Activated CD4-positive, alpha-beta T cell treated with anti-CD3 and anti-CD28 coated beads, Interleukin-2, amount 50 U/mL, for 4 hours (primary cell): ENCODE measurements at places on chromosomes 5 and 9.

DNA sequence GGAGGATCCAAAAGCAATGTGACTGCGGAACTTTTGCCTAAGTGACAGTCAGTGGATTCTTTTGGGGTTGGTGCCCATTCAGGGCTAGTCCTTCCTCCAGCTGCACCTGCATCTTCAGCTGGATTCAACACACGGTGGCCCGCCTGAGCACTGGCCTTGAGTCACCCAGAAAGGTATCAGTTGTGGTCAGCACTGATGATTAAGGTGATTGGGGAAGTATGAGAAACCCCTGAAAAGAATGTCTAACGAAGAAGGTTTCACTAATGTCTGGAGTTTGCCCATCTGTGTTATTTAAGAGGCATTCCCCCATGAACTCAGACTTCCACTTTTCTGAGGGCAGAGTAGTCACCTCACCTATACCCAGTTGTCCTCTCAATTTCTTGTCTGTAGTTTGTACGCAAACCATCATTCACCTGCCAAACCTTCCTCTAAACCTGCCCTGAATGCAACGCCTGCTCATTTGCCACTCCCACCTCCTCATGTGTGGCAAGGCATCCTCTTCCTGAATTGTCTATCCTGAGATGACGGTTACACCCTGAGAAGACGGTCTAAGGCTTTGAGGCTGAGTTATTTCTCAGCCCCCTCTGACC lies 27.2 kb downstream of the CSF2 start:
- no peak for DNase-seq

GRCh38 chr5:172145870-172146747 lies 41.9 kb downstream of the STK10 start:
- no peak for DNase-seq

DNA sequence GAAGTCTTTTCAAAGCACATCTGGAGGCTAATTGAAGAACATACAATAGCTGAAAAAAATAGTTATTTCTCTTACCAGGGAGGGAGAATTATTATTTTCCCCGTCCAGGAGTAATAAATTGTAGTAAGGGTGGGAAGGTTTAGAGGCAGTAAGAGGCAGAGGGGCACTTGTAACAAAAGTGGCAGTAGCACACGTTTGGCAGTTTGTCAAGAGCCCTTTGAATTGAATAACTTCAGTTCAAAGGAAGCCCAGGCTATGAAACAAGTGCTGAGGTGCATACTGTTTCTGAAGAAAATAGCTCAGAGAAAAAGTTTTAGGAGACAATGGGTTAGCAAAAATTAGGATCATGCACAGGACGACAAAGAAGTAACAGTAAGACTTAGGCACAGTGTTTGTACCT lies 451.3 kb downstream of the LRRC70 start:
- DNase-seq = no peak

- no peak for DNase-seq
Measured at GRCh38 chr5:91436241-91436640, 53.1 kb upstream of the ARRDC3 start.

GRCh38 chr5:31556461-31556860 lies 24.4 kb downstream of the C5orf22 start:
- DNase-seq = no peak

- no peak for DNase-seq
Measured at GRCh38 chr9:138059196-138059595, 181.6 kb downstream of the CACNA1B start.

DNA sequence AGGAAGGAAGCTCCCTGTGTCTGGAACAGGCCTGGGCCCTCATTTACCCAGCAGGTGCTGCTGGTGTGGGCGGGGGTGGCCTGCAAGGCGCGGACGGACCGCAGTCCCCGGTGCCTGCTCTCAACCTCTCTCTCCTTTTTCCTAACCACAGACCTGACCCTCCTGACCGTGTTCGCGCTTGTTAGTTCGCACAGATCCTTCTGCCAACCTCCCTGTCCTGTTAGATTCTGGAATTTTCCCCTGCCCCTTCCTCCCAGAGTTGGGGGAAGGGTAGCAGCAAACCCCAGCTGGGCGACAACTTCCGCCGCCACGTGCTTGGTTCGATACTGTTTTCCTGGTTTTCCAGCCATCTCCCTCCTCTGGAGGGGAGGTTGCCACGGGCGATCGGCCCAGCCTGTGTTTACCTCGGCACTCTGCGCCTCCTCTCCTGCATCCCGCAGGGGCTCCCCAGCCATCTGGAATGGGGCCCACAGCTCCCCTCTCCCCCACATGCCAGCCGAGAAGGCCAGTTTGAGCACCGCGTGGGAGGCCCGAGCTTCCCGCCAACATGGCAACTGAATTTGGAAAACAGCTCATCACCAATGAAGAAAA lies 70.8 kb upstream of the UNC5A start:
- no peak for DNase-seq
